Cortex of kidney (tissue), 1 donor: ENCODE measurements at places on chromosomes 5 and 9.

DNA sequence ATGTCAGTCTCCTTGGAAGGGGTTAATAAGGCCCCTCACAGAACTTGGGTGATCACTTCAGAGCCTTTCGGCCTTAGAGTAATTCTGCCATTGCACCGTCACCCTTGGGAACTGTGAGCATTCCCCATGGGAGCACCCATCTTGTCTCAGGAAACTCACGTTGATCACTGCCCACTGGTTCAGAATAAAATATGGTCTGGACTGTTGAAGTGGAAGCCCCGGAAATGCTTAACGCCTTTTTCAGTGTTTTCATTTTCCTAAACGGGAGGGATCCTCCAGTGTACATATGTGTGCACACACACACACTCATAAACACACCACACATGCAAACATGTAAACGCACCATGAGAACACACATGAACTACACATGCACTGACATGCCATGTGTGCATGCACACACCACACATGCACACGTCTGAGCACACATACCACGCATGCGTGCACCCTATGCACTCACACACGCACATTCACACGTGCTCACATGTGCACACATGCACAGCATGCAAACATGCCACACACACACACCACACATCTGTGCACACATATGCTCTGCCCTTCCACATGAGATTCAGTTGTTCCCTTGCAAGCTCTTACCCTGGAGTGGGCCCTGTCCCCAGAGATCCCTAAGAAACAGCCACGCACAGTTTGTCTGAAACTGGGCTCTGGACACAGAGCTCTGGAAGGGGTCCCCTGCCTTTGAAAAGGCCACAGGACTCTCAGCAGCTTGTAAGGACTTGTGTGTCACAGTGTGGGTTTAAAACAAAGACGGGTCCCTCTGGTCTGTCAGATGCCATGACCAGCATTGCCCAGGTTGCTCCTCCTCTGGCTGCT is 17.0 kb downstream of the MRPL36 start:
- DNase-seq, result no peak

DNA sequence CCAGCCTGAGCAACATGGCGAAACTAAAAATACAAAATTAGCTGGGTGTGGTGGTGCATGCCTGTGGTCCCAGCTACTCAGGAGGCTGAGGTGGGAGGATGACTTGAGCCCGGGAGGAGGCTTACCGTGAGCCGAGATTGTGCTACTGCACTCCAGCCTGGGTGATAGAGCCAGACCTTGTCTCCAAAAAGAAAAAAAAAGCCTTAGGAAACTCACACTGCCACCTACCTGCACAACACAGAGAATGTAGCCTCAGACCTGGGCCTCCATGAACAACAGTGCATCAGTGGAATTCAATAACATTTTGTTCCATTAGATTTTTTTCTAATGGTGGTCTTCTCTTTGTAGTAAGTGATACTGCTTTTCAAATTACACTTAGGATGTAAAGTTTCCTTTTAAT is 63.8 kb upstream of the RARS1 start:
- no peak for DNase-seq

DNA sequence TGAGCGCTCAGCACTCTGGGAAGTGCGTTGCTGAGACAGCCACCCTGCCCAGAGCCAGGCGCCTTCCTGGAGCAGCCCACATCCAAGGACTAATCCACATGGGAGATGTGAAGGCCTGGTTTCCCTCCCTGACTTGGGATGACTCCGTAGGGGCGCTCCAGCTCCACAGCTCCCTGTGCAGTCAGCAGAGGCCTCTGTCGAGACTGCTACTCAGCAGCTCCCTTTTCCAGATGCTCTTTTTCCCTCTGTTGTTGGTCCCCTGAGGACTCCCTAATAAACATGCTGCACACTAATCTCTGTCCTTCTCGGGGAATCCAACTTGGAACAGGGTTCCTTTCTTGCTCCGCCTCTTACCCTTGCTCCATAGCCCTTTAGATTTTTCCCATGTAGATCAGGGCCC is 237.3 kb downstream of the ZSWIM6 start:
- no peak for DNase-seq

- no peak for DNase-seq
Measured at GRCh38 chr5:55636683-55637082, 75.4 kb downstream of the SLC38A9 start.

DNA sequence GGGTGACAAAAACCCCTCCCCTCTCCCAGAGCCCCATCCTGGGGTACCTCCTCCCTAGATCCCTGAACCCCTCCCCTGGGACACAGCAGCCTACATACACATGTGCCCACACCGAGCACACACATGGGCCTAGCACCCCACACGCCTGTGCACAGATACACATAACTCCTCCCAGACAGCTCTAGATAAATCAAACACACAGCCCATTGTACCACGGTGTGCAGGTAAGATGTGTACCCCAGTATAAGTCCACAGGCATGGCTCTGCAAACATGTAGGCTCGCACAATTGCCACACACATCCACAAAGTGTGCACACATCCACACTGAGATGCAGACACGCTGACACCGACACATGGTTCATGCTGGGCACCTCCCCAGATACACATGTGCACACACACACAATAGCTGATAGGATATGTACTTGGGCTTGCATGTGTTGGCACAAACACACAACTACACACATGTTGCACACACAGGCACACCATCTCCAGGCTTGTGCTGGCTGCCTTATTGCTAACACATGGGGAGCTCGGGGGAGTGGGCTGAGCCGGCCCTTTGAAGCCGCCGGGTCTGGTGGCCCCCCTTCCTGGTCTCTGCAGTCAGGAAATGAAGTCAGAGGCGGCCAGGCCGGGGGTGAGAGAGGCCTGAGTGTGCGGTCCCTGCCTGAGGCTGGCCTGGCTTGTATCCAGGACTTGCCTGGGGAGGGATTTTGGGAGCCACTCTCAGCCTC is 30.2 kb downstream of the GOLGA2 start:
- DNase-seq, result no peak

GRCh38 chr9:12785260-12785770 is 10.5 kb downstream of the LURAP1L start:
- DNase-seq, result no peak

DNA sequence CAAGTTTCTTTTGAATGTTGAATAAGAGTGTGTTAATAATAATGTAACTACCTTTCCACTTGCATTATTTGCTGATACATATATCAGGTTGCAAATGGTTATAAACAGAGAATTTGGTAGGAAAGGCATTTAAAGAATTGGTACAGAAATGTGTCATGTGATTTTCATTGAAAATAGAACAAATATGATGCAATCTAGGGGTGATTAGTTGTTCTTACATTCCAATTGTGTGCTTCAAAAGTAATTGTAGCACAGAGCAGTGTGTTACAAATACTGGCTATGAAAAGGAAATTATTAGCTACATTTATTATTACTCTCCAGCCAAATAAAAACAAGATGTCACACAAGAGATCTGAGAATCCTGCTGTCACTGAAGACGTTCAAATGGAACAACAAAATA is 61.8 kb upstream of the PRDM9 start:
- DNase-seq, result no peak

- DNase-seq, result no peak
Measured at GRCh38 chr5:132747616-132748440, 602 bp downstream of the CCNI2 start.

DNA sequence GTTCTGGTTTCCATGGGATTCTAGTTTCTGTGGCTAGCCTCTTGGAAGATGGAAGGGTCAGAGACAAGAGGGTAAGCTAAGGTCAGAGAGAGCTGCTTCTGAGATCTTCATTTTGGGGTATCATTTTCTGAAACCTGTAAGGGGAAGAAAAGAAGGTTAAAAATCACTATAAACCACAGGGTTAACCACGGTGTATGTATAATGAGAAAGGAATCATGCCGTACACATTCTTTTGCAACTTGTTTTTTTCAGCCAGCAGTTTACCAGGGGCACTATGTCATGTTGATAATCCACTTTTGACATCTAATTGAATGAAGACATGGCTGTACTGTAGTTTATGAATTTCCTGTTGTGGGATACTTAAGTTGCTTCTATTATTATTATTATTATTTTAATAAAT is 164.4 kb downstream of the FOCAD start:
- DNase-seq, result no peak

DNA sequence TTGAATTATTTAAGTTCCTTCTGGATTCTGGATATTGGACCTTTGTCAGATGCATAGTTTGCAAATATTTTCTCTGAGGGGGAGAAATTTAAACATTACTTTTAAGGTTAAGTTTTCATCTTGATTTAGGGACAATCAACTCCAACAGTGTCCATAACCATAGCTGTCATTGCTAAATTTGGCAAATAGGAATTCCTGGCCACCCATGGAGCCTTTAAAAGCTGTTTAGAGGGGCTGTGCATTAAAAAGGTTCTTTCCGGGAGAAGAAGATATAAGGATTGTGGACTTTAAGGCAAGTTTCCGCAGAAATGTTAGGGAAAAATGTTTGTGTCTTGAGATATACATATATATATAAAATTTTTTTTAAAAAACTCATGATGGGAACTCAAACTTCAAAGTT is 339.7 kb downstream of the ADAMTS6 start:
- no peak for DNase-seq

DNA sequence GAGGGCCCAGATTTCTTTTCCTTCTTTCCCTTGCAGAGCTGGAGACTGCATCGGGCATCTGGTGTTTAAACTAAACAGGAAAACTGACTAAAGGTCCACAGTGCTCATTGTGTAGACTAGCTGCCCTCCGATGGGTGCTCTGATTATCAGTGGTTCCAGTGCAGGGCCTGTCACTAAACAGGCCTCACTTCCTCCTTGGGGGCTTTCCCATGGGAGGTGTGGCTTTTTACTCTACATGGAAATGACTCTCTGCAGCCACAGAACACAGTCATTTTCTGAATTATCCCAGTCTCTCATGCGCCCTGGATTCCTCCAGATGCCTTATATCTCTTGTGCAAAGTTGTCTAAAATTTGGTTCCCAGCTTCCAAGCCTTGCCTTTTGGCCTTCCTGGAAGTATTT is 199.2 kb downstream of the TRIO start:
- no peak for DNase-seq

DNA sequence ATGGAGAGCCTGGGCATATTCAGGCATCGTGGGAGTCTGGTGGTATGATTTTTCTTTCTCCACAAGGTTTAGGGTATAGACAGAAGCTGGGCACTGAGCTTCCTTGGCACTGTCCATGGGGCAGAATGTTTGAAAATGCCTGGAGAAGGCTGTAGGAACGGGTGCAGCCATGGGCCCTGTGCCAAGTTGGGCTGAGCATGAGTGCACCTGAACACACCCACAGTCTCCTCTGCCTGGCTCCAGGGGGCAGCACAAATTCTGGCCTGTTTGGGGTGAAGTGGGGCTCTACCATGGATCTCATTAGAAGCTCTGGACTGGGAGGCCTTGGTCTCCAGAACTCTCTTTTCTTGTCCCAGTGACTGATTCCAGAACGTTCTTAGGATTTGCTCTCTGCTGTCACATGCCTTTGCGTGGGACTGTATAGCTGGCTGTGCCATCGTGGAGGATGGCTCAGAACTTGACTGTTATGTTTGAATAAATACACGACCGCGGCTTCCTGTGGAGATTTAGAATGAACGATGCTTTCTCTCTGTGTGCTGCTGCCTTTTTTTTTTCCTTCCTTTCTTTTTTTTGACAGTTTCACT is 229.8 kb downstream of the FANCC start:
- DNase-seq, result no peak

- DNase-seq, result no peak
Measured at GRCh38 chr5:128483738-128484137, 54.3 kb downstream of the FBN2 start.

DNA sequence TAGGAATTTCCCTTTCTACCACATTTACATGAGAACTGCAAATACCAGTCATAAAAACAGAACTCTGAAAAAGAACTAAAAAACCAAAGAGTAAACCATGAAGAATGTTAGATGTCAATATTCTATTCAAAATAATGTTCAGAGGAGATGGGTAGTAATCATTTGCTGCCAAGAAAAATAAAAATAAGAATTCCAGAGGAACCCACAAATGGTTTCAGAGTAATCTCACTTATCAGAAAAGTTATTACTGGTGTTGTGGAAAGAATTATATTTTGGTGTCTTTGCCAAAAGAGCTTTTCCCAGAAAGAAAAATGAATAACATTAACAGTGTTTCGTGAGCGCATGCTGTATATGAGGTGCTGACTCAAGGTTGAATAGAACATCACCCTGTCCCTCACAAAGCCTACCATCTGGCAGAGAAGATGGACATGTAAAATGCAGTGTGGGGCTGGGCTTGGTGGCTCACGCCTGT is 35.6 kb downstream of the GPR21 start:
- no peak for DNase-seq

- no peak for DNase-seq
Measured at GRCh38 chr5:173744551-173744950, 128.1 kb upstream of the BOD1 start.

DNA sequence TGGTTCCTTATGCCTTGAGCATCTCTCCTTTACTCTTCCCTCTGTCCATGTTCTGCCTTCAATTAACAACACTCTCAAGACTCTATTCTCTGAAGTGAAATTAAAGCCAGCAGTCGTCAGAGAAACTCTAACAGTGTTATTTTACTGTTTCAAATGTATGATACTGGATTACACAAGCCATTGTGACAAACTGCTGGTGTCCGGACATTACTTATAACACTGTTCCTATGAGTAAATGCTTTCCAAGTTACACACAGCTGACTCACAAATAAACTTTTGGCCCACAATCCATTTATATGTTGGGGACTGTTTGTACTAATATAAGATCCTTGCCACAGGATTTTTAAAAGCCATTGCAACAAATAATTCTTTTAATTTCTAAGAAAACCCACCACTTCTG is 63.2 kb upstream of the GHR start:
- no peak for DNase-seq

DNA sequence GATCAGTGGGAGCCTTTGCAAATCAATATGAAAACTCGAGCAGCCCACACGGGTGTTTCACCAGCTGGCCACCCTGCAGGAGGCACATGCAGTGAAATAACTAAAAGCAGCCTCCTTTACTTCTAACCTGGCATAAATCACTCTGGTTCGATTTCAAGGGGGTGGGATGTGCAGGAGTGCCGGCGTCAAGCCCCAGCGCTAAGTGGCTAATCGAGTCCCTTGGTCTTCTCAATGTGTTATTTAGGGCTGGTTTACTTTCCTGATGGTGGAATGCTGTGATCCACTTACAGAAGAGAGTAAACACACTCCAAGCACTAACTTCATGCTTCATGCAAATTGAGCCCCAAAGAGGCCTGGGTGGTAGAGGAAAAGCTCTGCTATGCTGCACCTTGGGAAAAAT is 109.4 kb downstream of the TMEM174 start:
- no peak for DNase-seq

DNA sequence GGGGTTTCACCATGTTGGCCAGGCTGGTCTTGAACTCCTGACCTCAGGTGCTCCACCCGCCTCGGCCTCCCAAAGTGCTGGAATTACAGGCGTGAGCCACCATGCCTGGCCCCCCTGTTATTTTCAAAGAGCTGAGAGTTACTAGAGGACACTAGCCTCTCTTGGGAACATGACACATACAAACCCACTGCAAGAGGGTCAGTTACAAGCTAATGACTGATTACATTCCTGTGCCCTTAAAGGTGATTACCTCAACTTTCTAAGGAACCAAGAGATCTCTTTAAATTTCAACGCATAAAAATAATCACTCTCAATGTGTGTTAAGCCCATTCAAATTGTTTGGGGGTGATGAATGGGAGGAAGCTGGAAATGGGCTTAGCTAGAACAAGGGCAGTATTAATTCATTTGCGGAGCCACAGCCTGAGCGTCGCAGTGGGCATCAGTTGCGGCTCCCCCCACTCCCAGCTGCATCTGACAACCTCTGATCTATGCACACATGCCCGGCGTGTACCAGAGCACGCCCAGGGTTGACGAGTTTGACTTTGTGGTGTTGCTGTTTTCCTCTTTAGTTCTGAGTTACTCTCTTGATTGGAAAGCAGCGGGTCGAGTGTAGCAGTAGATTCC is 146.9 kb downstream of the GOLPH3 start:
- no peak for DNase-seq
